ENCODE measurements at places on chromosomes 4 and X. TPM values are rescaled to one million over a fixed set of nuclear protein-coding genes. Genes with fewer than 3 reads are reported as not detected.
A peak's percentile ranks its signal among the peaks of the same experiment; 100 is the strongest.

The NAAA gene
- polyA plus RNA-seq: 13.4 TPM

DNA sequence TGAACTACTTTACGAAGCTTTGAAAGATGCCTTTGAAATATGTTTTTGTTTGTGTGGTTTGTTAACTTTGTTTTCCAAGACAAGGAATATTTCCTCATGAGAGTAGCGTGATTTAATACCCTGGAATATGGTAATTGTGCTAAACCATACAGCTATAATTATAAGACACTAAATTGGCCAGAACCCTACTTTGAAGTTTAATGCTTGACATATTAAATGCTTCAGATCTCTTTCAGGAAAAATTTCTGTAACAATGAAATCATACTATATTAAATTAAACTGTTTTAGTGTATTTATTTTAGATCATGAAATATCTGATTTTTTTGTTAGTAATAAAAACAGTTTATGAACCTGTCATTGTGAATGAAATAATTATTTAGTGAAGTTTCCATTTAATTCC, 63.5 kb downstream of the DCLK2 start:
- DNase-seq: no peak

DNA sequence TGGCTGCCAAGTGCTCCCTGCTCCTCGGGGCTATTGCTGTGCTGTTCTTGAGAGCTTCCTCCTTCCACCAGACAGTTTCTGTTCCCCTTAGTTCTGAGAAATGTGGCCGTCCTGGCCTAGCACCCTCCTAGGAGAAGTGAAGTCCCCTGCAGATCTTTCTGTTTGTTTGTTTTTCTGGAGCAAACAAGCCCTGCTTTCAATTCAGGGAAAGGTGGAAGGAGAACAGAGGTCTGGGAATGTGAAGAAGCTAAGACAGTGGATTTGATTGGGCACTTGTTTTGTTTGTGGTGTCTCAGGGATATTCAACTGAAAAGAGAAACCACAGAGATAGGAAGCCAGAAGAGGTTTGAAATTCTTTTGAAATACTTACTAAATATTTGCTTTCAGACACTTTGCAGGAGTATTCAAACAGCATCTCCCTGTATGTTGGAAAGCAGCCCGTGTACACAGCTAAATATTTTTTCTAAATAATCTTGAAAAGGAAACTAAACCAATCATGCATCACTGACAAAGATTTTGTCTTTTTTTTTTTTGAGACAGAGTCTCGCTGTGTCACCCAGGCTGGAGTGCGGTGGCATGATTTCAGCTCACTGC, 36.5 kb upstream of the PPM1K start:
- DNase-seq: no peak

The TLR10 gene
- 0.44 TPM for polyA plus RNA-seq

DNA sequence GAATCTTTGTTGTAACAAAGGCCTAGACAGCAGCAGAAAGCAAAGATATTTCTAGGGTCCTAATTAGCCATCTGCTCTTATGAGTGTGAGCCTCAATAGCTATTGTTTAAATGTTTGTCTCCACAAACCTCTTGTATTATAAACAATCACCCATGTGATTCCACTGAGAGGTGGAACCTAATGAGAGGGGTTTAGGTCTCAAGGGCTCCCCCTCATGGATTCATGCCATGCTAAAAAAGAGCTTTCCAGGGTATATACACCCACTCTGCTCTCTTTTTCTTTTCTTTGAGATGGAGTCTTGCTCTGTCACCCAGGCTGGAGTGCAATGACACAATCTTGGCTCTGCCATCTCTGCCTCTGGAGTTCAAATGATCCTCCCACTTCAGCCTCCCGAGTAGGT, 42.1 kb downstream of the TRIM61 start:
- no peak for DNase-seq

DNA sequence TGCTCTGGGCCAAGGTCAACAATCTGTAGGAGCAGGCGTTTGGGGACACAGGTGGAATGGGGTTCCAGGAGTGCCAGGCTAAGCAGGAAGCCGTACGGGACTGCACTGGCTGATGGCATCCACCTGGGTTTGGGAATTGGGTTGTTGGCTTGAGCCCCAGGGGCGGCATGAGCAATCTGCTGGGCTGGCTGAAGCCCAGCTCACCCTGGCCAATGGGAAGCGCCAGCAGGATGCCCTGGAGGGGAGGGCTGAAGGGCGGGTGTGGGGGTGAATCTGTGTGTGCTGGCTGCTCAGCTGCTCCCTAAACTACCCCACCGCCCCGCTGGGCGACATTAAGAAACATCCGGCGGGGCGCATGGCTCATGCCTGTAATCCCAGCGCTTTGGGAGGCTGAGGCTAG, 8.9 kb upstream of the RGS12 start:
- DNase-seq: no peak

DNA sequence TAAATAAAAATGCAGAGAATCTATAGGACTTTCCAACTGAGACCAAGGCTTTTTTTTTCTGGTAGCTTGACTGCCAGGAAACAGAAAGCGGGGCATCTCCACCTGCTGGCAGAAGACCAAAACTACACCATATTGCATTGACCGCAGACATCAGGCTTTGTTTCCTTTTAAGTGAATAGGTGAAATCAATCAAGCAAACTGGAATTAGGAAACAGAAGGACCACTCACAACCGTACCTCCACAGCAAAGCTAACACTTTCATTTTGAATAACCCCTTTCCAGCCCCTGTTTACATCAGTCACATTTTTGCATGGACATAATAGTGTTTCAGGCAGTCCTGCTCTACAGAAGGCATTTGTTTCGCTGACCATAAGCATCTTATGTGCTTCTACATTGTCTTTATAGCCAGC, 218.2 kb downstream of the IDS start:
- peak; percentile 9 for DNase-seq

The MMAA gene
- polyA plus RNA-seq: 10.5 TPM

The IL2 gene
- not detected for polyA plus RNA-seq

DNA sequence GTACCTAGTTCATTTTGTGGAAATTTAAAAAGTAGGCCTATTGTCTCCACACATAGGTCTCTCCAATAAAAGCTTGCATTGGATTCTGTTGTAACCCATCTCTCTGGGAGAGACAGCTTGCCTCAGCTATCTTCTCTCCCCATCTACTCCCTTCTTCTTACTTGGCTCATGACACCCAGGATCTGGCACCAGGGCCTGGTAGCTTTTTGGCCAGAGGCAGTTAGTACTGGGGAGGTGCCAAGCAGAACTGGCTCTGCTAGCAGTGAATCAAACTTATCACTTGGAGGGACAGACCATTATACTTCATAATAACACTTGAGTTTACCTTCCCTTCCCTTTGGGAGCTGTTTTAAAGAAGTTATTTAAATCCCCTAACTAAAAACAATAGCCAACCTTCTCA, 31.8 kb downstream of the PLAC1 start:
- DNase-seq: no peak

GRCh38 chr4:82898322-82899243, 2.0 kb upstream of the THAP9 start:
- no peak for DNase-seq

DNA sequence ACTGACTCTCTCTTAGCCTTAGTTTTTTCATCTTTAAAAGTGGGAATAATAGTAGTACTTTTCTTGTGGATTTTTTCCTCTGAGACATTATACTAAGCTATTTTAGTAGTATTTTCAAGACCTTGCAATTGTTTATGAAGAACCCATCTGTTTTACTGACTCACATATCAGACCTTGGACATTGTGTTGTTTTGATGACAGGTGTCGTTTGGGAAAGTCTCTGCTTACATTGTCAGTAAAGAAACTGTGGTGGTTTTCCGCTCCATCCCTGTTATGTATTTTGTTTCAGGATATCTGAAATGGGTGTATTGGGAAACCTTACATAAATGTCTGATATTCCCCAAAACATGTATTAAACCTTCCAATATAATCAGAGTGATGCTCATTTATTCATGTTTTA, 92.2 kb downstream of the STIM2 start:
- no peak for DNase-seq

DNA sequence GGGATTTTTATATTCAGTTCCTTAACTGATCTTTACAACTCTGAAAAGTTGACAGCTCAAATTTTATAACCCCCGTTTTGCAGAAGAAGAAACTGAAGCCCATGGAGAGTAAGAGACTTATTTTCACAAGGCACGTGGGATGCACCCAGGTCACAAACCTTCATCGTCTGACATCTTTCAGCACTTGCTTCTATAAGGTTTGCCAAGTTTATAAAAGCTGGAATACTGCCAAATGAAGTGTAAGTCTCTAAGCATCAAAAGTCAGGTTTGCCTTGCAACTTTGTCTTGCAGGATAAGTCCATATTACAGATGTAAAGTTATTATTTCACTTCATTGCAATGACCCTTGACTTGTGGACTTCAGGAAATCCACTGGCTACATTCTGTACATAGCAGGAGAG, 6.3 kb upstream of the KCNIP4 start:
- DNase-seq: no peak

The SCOC gene
- polyA plus RNA-seq: 164 TPM

DNA sequence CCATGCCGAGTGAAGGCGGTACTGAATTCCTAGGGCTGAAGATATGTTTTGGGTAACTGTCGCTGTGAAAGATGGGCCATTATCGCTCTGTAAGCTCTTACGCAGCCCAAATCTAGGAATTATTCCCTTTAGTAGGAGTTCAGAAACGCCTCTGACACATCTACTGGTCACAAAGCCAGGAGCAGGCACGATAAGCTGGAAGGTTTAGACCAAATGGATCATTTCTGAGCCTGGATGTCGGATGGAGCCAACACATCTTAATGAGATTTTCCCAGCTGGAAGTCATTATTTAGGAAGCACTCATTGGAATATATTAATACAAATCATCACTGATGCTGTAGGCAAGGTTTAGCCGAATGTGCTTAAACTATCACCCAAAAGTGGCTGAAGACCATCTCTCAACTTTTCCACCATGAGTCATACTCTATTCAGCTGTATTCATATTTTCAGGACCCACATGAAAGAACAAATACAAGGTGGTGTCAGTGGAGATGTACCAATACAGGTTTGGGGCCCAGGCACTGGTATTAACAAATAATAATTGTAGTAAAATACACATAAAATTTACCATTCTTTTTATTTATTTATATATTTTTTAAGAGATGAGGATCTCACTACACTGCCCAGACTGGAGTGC, 34.2 kb upstream of the ATRX start:
- no peak for DNase-seq

DNA sequence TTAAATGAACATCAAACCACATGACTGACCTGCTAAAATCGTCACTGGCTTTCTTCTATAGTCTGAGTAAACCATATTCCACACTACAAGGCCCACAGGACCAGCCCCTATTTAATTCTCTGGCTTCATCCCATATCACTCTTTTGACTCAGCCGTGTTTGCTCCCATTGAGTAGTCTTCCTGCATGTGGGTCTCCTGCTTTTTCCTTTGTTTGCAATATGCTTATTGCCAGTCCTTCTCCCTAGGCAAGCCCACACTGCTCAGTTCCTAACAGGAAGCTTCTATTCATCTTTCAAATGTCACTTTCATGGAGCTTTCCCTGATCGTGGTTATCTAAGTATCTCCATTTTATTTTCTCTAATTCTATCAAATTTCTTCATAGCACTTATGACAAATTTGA, 329.6 kb downstream of the RAPGEF2 start:
- DNase-seq: no peak

The CYP4V2 gene
- 20.1 TPM for polyA plus RNA-seq

DNA sequence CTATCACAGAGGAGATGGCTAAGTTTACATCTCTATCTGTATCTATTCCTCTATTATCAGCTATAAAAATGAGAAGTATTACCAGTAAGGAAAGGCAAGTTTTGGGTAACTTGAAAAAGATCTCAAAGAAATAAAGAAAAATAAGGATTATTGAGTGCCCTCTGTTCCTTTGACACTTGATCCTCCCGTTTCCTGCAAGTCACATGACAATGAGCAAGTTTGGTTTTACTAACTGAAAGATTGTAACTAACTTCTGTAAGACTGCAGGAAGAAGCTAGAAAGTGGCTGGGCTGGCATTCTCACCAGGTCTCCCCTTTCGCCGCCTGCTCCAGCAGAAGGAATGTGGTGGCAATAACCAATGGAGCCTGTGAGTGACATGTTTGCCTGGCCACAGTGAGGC, 59.2 kb downstream of the ARHGAP24 start:
- no peak for DNase-seq

GRCh38 chr4:43457866-43458265, 565.4 kb downstream of the GRXCR1 start:
- no peak for DNase-seq

The BTC gene
- 7.3 TPM for polyA plus RNA-seq

DNA sequence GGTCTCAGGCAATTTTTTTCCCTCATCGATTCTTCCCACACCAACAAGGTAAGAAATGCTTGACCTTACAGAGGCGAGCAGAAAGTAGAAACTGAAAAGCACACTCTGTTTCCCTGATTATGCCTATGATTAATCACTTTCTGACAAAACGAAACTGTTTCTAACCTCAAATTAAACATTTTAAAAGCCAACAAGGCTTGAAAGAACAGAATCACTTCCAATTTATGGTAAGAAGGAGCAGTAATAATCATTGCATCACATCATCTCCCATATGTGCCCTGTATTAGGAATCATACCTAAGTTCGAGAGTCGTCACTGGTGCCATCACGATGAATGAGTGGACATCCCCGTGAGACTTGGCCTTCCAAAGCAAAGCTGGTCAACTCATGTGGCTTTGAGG, 12.5 kb upstream of the CXCL13 start:
- DNase-seq: no peak

DNA sequence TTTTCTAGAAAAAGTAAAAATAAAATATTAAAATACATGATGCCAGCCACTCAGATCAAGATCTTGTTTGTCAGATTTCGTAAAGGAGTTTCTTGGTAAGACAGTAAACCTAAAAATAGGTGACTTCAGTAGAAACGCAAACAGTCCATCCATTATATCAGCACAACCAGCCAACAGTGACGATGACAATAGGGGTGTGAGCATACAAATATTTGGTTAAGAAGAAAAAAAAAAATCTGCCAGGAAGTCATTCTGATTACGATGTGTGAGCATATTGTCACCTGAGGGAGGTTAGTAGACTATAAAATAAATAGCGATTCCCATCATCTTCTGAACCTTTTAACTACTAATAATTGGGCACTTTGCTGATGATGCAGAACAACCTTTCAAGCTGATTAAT, 37.6 kb downstream of the SLC7A11 start:
- no peak for DNase-seq

GRCh38 chr4:17920681-17921080, 100.9 kb downstream of the LCORL start:
- no peak for DNase-seq

The EREG gene
- 0.07 TPM for polyA plus RNA-seq

The OTC gene
- polyA plus RNA-seq: not detected

DNA sequence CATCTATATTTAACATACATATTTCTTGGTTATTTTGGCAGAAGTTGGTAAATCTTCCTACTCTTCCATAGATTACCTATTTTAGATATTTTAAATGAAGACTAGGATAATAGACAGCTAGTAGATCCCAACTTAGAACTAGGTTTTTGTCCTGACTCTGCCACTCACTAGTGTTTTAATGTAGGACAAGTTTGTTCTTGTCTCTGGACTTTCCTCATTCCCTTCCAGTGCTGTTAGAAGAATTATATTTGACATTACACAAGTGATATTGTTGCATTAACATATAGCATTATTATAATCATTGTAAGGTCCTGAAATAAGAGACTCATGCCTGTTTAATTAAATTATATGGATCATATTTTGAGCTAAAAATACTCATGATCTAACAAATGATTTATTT, 24.1 kb upstream of the ALB start:
- no peak for DNase-seq

The RAB33B gene
- polyA plus RNA-seq: 12.2 TPM

Data from left renal cortex interstitium (tissue), 4 donors.